ENCODE measurements at places on chromosomes 16 and 17.

DNA sequence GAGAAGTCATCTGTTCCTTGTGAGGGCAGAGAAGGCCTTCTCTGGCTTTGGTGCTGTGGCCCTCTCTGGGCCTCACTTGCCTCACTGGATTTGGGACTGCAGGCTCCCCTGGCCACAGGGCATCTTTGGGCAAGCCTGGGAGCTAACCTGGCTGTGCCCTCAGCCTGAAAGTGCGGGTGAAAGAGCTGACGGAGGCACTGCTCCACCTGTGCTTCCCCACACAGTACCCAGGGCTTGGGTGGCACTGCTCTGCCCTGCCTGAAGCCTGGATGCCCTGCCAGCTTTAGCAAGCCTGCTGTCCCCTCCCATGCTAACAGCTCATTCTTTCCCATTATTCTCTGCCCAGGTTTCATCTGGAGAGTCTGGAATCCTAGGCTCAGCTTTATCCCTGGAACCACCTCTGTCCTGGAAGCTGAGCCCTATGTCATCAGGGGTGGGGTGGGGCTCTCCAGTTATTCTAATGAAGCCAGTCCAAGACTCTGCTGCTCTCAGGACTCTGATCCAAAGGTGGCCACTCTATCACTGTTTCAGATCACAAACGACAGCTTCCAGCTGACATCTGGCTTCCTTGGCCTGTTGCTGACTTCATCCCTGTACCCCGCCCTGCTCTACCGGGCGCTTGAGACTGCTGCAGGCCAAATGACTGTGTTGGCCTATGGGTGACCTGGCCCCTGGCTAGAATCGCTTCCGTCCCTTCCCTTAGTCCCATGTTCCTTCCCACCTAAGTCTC is 29.3 kb downstream of the HIC1 start:
- no peak for DNase-seq

GRCh38 chr16:50309527-50310307 is 43.4 kb downstream of the ADCY7 start:
- no peak for DNase-seq

GRCh38 chr17:58051468-58051867 is 31.8 kb upstream of the DYNLL2 start:
- no peak for DNase-seq

- DNase-seq, result no peak
These were observed 91.0 kb downstream of the ZDHHC7 start for GRCh38 chr16:84920333-84920732.
